ENCODE measurements at places on chromosomes 1 and 21. TPM values are rescaled to one million over a fixed set of nuclear protein-coding genes. Genes with fewer than 3 reads are reported as not detected.

RNF186 gene
- not detected for total RNA-seq

RGS16 gene
- 0.58 TPM for total RNA-seq

C1orf116 gene
- not detected for total RNA-seq

OR2L3 gene
- total RNA-seq: not detected

KIFAP3 gene
- total RNA-seq: 42.9 TPM

SKI gene
- total RNA-seq: 19.7 TPM

CLCNKA gene
- total RNA-seq: not detected

CFHR1 gene
- total RNA-seq: 0.19 TPM

AUNIP gene
- 5.6 TPM for total RNA-seq

ETV3L gene
- not detected for total RNA-seq

ARV1 gene
- 20.1 TPM for total RNA-seq

AHDC1 gene
- total RNA-seq: 4.4 TPM

SPATA21 gene
- not detected for total RNA-seq

SOX13 gene
- total RNA-seq: 6.3 TPM

FTCD gene
- 0.28 TPM for total RNA-seq

OVAAL gene
- total RNA-seq: not detected

MYBPHL gene
- total RNA-seq: not detected

CDA gene
- total RNA-seq: not detected

MEGF6 gene
- 38.9 TPM for total RNA-seq

TCHH gene
- total RNA-seq: under 0.01 TPM

ADAMTS1 gene
- 274 TPM for total RNA-seq

LRRC71 gene
- total RNA-seq: 0.56 TPM

OR10J1 gene
- not detected for total RNA-seq

SON gene
- total RNA-seq: 108 TPM
